ENCODE measurements at places on chromosomes 6 and 20. TPM values are rescaled to one million over a fixed set of nuclear protein-coding genes. Genes with fewer than 3 reads are reported as not detected.

Gene MATN4
- total RNA-seq, result not detected

DNA sequence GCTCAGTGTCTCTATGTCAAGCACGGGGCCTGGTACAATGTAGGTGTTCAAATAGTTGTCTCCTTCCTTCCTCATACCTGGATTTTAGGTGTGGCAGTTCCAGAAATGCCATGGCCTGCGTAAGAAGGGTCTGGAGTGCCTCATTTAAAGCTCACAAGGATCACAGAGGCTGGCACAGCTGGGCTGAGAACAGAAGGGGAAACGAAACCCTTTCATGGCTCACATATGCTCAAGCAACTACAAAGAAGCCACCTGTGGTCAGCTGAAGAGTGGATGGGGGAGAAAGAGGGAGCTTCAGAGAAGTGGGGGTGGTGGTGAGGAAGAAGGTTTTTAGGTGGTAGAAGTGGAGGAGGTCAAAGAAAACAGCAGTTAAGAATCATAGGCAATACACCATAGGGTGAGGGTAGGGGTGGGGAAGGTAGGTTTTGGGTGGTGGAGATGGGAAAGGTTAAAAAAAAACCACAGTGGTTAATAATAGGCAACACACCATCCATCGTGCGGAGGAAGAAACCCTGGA is 17.0 kb upstream of the TOP1 start:
- H3K4me3 ChIP-seq, result no peak overlapping the region
- no peak overlapping the region for H3K27ac ChIP-seq
- no peaks in the 10 kb centered on the region for H3K27me3 ChIP-seq
- no peak for DNase-seq
- no peaks in the 10 kb centered on the region for H3K36me3 ChIP-seq
- no peaks in the 10 kb centered on the region for H3K4me1 ChIP-seq

Gene RBM24
- total RNA-seq, result 149 TPM

GRCh38 chr6:41058783-41059181 is 5.8 kb downstream of the APOBEC2 start:
- peak overlapping the region; percentile 58 for H3K27ac ChIP-seq
- H3K4me1 ChIP-seq, result peaks cover 77% of the 10 kb centered on the region
- no peak for DNase-seq
- no peaks in the 10 kb centered on the region for H3K27me3 ChIP-seq
- no peak overlapping the region for H3K4me3 ChIP-seq
- H3K36me3 ChIP-seq, result no peaks in the 10 kb centered on the region

Gene B3GALT4
- total RNA-seq, result 5.6 TPM

Gene RIPPLY2
- total RNA-seq, result not detected

- H3K36me3 ChIP-seq, result no peaks in the 10 kb centered on the region
- H3K4me3 ChIP-seq, result no peak overlapping the region
Measured at GRCh38 chr20:9066191-9066590, 2.7 kb upstream of the PLCB4 start.

Gene RPS6KA2
- total RNA-seq, result 47.7 TPM

All from heart right ventricle (tissue), 16 donors.